ENCODE measurements at places on chromosomes 3 and 15. TPM values are rescaled to one million over a fixed set of nuclear protein-coding genes. Genes with fewer than 3 reads are reported as not detected.

The SMAD3 gene
- 70.6 TPM for total RNA-seq

The MED12L gene
- total RNA-seq: 0.07 TPM

The ERICH6 gene
- not detected for total RNA-seq

The MLF1 gene
- 10.1 TPM for total RNA-seq

The LMLN gene
- total RNA-seq: 3.7 TPM

The HACL1 gene
- total RNA-seq: 17.9 TPM

The LEKR1 gene
- not detected for total RNA-seq

The AMT gene
- 0.15 TPM for total RNA-seq

The SERPINI2 gene
- total RNA-seq: not detected

The CHRD gene
- total RNA-seq: 0.07 TPM

The TMEM45A gene
- total RNA-seq: 2.5 TPM

The TRPC1 gene
- total RNA-seq: 2.7 TPM

The CKMT1B gene
- not detected for total RNA-seq

The CHAC1 gene
- total RNA-seq: 5.5 TPM

The ISLR gene
- total RNA-seq: not detected

The APH1B gene
- total RNA-seq: 12.6 TPM

The SLC22A13 gene
- not detected for total RNA-seq

The CCDC39 gene
- total RNA-seq: not detected

The C3orf80 gene
- not detected for total RNA-seq

The SOX14 gene
- not detected for total RNA-seq

The HYAL3 gene
- 15.1 TPM for total RNA-seq

The CCR8 gene
- not detected for total RNA-seq

Data from mammary microvascular endothelial cell (primary cell).